ENCODE measurements at places on chromosomes 4 and X. TPM values are rescaled to one million over a fixed set of nuclear protein-coding genes. Genes with fewer than 3 reads are reported as not detected.

DNA sequence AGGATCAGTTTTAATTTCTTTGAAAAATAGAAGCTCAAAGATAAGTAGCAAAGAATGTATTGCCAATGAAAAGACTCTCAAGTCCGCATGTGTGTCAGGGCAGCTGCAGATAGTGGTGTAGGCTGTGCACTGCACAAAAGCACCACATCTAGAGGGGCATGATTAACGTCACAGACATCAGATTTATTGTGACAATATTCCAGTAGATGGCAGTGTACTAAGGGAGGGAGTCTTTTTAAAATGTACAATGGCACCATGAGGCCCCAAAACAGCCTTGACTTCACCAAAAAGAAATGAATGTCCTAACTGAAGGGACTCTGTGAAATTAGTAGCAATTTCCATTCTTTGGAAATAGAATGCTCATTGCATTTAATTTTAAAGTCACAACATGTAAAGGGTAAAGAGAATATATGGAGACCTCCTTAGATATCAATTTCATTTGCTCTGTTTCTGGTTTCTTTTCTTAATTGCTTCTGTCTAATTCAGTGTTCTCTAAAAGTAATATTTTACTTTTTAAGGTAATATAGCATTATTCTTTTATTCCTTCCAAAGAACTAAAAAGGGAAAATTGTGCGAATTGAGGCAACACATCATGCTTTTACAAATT is 98.4 kb downstream of the ZNF827 start:
- H3K36me3 ChIP-seq, result no peaks in the 10 kb centered on the region
- DNase-seq, result no peak
- H3K4me3 ChIP-seq, result no peak overlapping the region
- H3K27me3 ChIP-seq, result no peaks in the 10 kb centered on the region

- H3K27me3 ChIP-seq, result no peaks in the 10 kb centered on the region
- no peak overlapping the region for H3K27ac ChIP-seq
- H3K4me3 ChIP-seq, result no peak overlapping the region
- no peaks in the 10 kb centered on the region for H3K4me1 ChIP-seq
- no peaks in the 10 kb centered on the region for H3K36me3 ChIP-seq
These were observed 252.6 kb upstream of the ETNPPL start for GRCh38 chr4:109015413-109015810.

DNA sequence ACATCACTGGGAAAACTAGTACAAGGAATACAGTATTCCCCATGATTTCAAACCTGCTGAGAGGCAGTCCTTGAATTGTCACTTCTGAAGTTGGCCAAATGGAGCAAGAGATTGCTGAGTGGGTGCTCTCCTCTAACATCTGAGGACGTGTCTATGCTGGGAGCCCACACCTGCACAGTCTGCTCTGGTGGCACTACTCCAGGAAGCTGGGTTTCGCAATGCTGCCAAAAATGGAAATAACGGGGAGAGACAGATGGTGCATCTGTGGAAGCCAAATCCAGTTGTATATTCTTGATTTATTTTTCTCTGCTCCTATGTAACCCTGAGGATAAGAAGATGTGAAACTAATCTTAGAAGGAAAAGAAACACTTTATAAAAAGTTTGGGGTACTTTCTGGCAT is 240.1 kb upstream of the CTSO start:
- H3K27ac ChIP-seq, result no peak overlapping the region
- H3K4me1 ChIP-seq, result no peaks in the 10 kb centered on the region
- DNase-seq, result no peak
- H3K27me3 ChIP-seq, result no peaks in the 10 kb centered on the region
- no peaks in the 10 kb centered on the region for H3K36me3 ChIP-seq

GRCh38 chrX:17361620-17362019 is 13.4 kb upstream of the NHS start:
- H3K27ac ChIP-seq, result no peak overlapping the region
- DNase-seq, result no peak
- H3K4me1 ChIP-seq, result no peaks in the 10 kb centered on the region
- H3K36me3 ChIP-seq, result no peaks in the 10 kb centered on the region
- no peak overlapping the region for H3K4me3 ChIP-seq

- no peak overlapping the region for H3K27ac ChIP-seq
- no peaks in the 10 kb centered on the region for H3K4me1 ChIP-seq
- no peak for DNase-seq
- H3K27me3 ChIP-seq, result no peaks in the 10 kb centered on the region
These were observed 124.5 kb upstream of the NEIL3 start for GRCh38 chr4:177185151-177185550.

- no peaks in the 10 kb centered on the region for H3K4me1 ChIP-seq
- H3K27ac ChIP-seq, result no peak overlapping the region
- no peaks in the 10 kb centered on the region for H3K36me3 ChIP-seq
- no peaks in the 10 kb centered on the region for H3K27me3 ChIP-seq
These were observed 22.2 kb upstream of the PLP1 start for GRCh38 chrX:103754401-103754800.

- peak overlapping the region; percentile 70 for H3K4me3 ChIP-seq
- H3K4me1 ChIP-seq, result peaks cover 8% of the 10 kb centered on the region
- peak overlapping the region; percentile 95 for H3K27ac ChIP-seq
- H3K27me3 ChIP-seq, result no peaks in the 10 kb centered on the region
- no peaks in the 10 kb centered on the region for H3K36me3 ChIP-seq
- DNase-seq, result peak; percentile 68
These were observed 717 bp downstream of the PPP3CA start for GRCh38 chr4:101346351-101347266.

GRCh38 chr4:6520978-6521377 is 48.6 kb upstream of the PPP2R2C start:
- no peak overlapping the region for H3K27ac ChIP-seq
- no peaks in the 10 kb centered on the region for H3K36me3 ChIP-seq
- DNase-seq, result no peak
- H3K4me3 ChIP-seq, result no peak overlapping the region

DNA sequence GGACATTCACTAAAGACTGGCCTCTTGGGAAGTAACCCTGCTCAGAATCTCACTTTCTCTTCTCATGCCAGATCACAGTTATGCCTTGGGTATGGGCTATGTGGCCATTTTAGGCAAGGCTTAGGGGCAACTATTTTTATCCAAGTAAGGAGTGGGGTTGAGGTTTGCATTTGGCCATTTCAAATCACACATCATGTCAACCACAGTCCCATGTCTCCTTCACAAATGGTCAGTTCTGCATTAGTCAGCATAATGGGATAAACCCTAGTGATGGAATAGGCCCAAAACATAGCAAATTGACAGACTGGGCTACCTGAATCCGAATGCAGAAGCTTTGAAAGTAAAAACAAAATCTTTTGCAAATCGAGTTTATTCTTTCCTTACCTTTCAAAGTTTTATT is 827 bp upstream of the RTL3 start:
- H3K4me3 ChIP-seq, result no peak overlapping the region
- H3K36me3 ChIP-seq, result no peaks in the 10 kb centered on the region
- H3K27ac ChIP-seq, result no peak overlapping the region
- H3K4me1 ChIP-seq, result no peaks in the 10 kb centered on the region
- no peak for DNase-seq

GRCh38 chr4:134533068-134533467 is 331.5 kb upstream of the PABPC4L start:
- H3K27me3 ChIP-seq, result no peaks in the 10 kb centered on the region
- H3K27ac ChIP-seq, result no peak overlapping the region
- no peaks in the 10 kb centered on the region for H3K4me1 ChIP-seq
- no peak for DNase-seq

DNA sequence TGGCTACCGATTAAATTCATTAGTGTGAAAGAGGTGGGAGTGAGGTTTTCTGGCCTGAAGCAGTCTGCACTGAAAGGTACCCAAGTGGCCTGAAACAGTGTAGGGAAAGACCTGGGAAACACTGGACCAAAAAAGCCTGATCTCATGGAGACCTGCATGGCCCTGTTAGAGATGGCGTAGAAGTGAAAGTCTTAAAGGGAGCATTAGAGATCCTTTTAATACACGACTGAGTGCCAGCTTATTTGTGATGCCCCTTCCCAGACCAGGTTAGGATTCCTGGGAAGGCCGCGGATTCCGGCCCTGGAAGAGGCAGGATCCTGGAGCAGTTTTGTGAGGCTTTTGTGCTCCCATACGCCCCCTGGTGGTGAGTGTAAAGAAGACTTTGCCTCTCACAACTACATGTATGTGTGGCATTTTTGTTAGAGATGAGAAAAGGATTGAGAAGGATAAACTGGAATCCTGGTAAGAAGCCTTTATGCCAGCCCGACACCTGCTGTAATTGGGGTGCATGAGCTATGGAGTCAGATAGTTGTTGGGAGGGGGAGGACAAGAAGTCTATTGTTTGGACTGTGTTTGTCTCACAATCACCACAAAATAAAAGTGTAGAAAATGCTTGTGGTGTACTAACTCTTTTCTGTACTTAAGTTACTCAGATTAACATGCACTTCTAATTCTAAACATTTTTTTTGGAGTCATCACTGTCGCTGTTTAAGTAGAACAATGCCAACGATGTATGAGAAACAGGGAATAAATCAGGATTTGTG is 54.0 kb downstream of the JADE1 start:
- H3K4me1 ChIP-seq, result peaks cover 6% of the 10 kb centered on the region
- H3K27me3 ChIP-seq, result no peaks in the 10 kb centered on the region
- H3K27ac ChIP-seq, result no peak overlapping the region
- no peak overlapping the region for H3K4me3 ChIP-seq

- H3K27ac ChIP-seq, result no peak overlapping the region
- no peak overlapping the region for H3K4me3 ChIP-seq
- no peak for DNase-seq
- no peaks in the 10 kb centered on the region for H3K4me1 ChIP-seq
- no peaks in the 10 kb centered on the region for H3K27me3 ChIP-seq
These were observed 3.8 kb downstream of the CD99 start for GRCh38 chrX:2694914-2695267.

- no peak overlapping the region for H3K4me3 ChIP-seq
- no peaks in the 10 kb centered on the region for H3K4me1 ChIP-seq
- no peak overlapping the region for H3K27ac ChIP-seq
- no peaks in the 10 kb centered on the region for H3K36me3 ChIP-seq
These were observed 80.6 kb downstream of the PBDC1 start for GRCh38 chrX:76253432-76253831.

- peak; percentile 11 for DNase-seq
- no peaks in the 10 kb centered on the region for H3K36me3 ChIP-seq
- H3K4me3 ChIP-seq, result no peak overlapping the region
- no peaks in the 10 kb centered on the region for H3K4me1 ChIP-seq
- H3K27me3 ChIP-seq, result no peaks in the 10 kb centered on the region
These were observed 78.8 kb upstream of the LEF1 start for GRCh38 chr4:108247387-108248049.

GRCh38 chr4:57501720-57502119 is 391.5 kb upstream of the IGFBP7 start:
- no peak for DNase-seq
- H3K27me3 ChIP-seq, result no peaks in the 10 kb centered on the region
- H3K4me1 ChIP-seq, result no peaks in the 10 kb centered on the region
- no peak overlapping the region for H3K27ac ChIP-seq

- peaks cover 3% of the 10 kb centered on the region for H3K4me1 ChIP-seq
- H3K36me3 ChIP-seq, result no peaks in the 10 kb centered on the region
- H3K27ac ChIP-seq, result no peak overlapping the region
- DNase-seq, result no peak
- H3K27me3 ChIP-seq, result no peaks in the 10 kb centered on the region
- no peak overlapping the region for H3K4me3 ChIP-seq
These were observed 1.4 kb downstream of the AREG start for GRCh38 chr4:74446193-74446868.

DNA sequence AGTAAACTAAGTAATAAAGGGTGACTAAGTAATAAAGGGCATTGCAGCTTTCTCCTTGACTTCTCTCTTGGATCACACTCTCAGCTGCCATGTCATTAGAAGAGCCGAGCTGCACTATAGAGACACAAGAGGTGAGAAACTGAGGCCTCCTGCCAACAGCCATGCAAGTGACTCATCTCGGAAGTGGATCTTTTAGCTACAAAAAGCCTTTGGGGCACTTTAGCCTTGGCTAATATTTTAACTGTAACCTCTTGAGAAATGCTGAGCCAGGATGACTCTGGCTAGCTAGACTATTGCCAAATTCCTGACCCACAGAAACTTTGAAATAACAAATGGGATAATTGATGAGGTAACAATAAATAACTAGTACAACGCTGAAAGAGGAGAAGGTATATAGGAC is 1.5 kb upstream of the NEIL3 start:
- no peak for DNase-seq
- H3K36me3 ChIP-seq, result no peaks in the 10 kb centered on the region
- no peak overlapping the region for H3K27ac ChIP-seq
- no peaks in the 10 kb centered on the region for H3K27me3 ChIP-seq
- H3K4me1 ChIP-seq, result peaks cover 4% of the 10 kb centered on the region

- no peak overlapping the region for H3K27ac ChIP-seq
- no peaks in the 10 kb centered on the region for H3K4me1 ChIP-seq
- H3K4me3 ChIP-seq, result no peak overlapping the region
- no peaks in the 10 kb centered on the region for H3K36me3 ChIP-seq
- H3K27me3 ChIP-seq, result no peaks in the 10 kb centered on the region
These were observed 167.3 kb upstream of the SPRY1 start for GRCh38 chr4:123229286-123229685.

The HTN3 gene
- not detected for total RNA-seq

The PAGE4 gene
- total RNA-seq, result not detected

The CT45A2 gene
- total RNA-seq, result not detected

The BEND2 gene
- not detected for total RNA-seq

The LAS1L gene
- 14.5 TPM for total RNA-seq

Data from pancreas (tissue), 10 donors.